Stimulated activated CD4-positive, alpha-beta T cell treated with anti-CD3 and anti-CD28 coated beads, Interleukin-1b, Interleukin-23, amount 100 ng/mL, for 1 hour (primary cell): ENCODE measurements at places on chromosomes 16 and 17.

DNA sequence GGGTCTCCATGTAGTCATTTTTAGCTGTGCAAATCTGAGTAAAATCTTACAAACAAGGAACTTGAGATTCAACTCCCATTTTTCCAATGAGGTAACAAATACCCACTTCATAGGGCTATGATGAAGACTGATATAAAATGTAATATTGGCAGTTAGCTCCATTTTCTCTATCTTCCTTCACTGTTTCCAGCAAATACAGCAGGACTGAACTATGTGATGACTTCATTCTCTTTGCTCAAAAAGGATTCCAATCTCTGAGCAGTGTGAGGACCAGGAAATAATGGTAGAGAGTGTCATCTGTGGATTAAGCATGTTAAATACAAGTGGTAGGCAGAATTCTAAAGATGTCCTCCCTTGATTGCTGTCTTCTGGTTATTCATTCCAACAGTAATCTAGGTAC lies 18.3 kb downstream of the RND2 start:
- no peak for DNase-seq

- DNase-seq: no peak
Measured at GRCh38 chr17:37043201-37043600, 94.4 kb downstream of the AATF start.

- DNase-seq: no peak
Measured at GRCh38 chr17:15117239-15117638, 147.9 kb downstream of the PMP22 start.

- no peak for DNase-seq
Measured at GRCh38 chr16:64061621-64062020, 1060.2 kb downstream of the CDH11 start.

DNA sequence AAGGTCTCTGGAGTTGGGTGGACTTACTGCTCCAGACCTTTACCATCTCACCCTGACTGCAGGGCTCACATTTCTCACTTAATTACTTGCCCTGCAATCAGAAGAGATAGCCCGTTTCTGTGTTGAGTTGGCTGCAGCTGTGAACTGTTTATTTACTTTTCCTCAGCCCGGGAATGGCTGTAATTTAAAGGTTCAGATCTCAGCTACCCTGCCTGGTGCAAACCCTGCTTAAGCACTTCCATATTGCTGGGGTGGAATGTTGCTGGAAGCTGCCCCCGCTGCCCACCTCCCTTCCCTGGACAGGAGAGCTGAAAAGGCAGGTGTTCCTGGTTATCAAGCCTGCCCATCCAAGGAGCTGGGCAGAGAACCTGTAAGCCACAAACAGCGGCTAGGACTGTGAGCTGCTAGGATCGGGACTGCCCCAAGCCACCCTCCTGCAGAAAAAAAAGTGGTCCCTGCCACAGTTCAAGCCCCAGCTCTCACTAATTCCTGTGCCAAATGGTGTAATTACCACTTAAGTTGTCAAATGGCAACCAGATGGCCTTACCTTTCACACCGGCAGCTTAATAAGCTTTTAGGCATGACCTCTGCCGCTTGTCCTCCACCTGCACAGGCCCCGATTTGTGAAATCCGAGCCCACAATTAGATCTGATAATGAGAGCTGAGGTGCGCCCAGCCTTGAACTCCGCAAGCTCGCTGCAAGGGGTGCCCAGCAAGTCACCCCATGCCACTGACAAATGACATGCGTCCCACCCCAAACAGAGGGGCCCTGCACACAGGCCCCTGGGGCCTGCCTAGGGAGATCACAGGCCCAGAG lies 269.8 kb downstream of the C16orf95 start:
- no peak for DNase-seq

GRCh38 chr17:60442271-60443173 lies 20.2 kb downstream of the CHCT1 start:
- DNase-seq: no peak

DNA sequence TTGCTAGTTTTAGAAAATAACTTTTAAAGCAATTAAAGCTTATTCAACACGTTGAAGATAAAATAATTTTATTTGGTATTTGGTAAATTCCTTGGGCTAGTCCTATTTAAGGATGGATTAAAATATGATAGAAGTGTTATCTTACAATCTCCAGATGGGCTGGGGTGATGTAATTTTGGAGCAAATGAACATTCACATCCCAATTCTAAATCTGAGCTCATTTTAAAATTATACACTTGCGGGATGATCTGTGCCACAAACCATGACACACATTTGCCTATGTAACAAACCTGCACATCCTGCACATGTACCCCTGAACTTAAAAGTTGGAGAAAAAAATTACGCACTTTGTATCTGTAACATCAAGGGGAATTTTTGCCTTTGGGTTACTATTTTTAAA lies 31.5 kb downstream of the NLK start:
- DNase-seq: no peak

DNA sequence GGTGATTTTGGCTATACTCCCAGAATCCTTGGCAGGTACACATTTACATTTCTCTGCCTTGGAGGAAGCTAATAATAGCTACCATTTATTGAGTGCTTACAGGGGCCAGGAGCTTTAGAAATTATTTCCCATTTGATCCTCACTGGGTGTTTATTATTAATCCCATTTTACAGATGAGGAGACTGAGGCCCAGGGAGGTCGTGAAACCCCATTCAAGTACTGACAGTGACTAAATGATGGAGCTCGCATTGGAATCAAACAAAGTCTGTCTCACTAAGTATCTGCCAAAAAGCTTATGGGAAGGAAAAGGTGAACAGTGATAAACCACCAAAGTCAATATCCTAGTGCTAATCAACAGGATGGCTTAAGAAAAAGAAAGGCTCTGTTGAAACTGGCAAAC lies 33.3 kb upstream of the XYLT1 start:
- DNase-seq: no peak

GRCh38 chr16:48373258-48374029 lies 11.8 kb downstream of the SIAH1 start:
- DNase-seq: no peak

GRCh38 chr17:77229786-77230435 lies 89.1 kb downstream of the SEC14L1 start:
- DNase-seq: no peak

DNA sequence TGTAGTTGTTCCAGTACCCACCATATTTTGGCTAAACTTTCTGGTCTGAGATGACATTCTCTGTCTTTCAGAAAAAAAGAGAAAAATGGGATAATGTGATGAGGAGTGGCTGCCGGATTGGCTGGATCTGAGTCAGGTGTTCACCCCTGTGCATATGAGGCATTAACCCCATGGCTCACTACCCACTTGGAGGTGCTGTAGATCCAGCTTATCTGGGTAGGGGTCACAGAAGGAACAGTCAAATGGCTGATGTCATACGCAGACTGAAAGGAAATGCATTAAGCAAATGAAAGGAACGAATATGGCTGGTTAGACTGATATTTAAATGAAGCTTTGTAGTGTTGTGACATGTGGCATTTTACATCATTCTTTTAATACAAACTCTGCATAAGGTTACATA lies 17.3 kb downstream of the MAP2K6 start:
- no peak for DNase-seq

DNA sequence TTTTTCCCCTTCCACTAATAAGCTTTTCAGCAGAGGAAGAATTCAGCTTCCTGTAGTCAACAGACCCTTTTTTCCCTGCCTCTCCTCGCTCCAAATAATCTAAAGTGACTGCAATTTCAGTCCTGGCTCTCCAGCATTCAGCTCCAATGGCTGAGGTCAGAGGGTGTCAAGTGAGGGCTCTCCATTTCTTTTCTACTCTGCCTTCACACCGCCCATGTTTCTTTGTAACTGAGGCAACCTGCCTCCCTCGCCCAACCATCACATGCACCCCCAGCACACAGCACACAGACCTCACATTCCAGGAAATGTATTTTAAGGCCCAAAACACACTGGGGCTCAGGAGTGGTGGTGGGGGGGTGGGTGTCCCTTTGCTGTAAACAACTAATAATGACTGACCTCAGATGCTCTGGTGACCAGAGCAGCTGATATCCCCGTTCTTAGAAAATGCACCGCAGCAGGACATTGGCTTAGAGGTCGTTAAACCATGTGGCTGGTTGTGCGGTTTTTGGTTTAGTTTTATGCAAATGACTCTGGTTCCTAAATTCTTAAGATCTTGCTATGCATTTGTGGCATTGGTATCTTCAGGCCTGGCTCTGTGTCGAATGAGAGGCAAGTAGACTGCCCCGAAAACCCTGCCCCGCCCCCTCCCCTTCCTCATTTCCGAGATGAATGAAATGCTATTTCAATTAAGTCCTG lies 203.6 kb downstream of the ZFHX3 start:
- no peak for DNase-seq

GRCh38 chr16:3787924-3788661 lies 70.8 kb upstream of the TRAP1 start:
- DNase-seq: no peak

DNA sequence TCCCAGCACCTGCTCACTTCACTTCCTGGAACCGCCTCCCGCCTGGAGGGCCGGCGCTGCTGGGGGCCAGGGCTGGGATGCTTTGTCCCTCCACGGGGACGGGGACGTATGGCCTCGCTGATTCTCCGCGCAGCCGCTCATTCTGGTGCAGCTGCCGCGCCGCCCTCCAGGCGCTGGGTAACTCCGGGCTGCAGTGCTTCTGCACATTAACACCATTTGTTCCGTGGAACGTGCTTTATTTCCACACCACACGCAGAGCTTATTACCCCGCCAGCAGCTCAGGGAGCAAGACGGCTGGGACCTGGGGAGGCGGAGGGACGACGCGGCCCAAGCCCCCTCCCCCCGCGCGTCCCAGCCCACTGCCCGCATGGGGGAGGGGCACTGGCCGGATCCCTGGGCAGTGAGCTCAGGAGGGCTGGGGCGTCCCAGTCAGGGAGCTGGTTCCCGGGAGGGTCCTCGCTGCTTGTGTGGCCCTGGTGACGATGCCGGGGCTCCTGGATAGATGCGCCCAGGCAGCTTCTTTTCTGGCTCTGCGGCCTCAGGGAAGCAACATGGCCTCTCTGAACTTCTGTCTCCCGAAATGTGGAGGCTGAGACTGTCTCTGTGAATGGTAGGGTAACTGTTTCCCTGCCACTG lies 45.4 kb upstream of the ACSF3 start:
- DNase-seq: no peak

GRCh38 chr17:46769531-46770438 lies 48.7 kb downstream of the WNT3 start:
- no peak for DNase-seq

DNA sequence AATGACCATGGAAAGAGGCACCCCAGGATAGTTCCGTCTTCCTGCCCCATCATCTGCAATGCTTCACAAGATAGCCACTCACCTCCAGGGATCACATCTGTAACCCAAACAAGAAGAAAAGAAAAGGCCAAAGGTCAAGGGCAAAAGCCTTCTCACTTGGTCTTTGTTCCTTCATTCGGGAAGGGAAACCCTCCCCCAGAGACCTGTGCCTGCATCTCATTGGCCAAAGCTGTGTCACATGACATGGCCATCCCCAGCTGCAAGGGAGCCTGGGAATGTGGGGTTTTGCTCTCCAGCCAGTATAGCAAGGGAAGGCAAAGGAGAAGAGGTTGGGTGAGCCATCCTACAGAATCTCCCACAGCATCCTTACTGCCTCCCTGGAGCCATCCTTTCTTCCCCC lies 47.9 kb downstream of the NOL11 start:
- DNase-seq: no peak

- DNase-seq: no peak
Measured at GRCh38 chr17:31318851-31319661, 2.4 kb downstream of the EVI2A start.

- DNase-seq: no peak
Measured at GRCh38 chr17:83100220-83100852, 20.9 kb downstream of the METRNL start.

GRCh38 chr17:80604670-80605010 lies 60.0 kb downstream of the RPTOR start:
- DNase-seq: no peak

GRCh38 chr17:6019959-6020358 lies 50.2 kb upstream of the WSCD1 start:
- no peak for DNase-seq

- DNase-seq: no peak
Measured at GRCh38 chr17:58648236-58648635, 43.6 kb downstream of the TEX14 start.

- DNase-seq: no peak
Measured at GRCh38 chr17:74274709-74275340, 791 bp downstream of the DNAI2 start.

- no peak for DNase-seq
Measured at GRCh38 chr17:73247726-73248125, 14.0 kb downstream of the CPSF4L start.

- no peak for DNase-seq
Measured at GRCh38 chr16:80585764-80586163, 45.0 kb downstream of the DYNLRB2 start.

DNA sequence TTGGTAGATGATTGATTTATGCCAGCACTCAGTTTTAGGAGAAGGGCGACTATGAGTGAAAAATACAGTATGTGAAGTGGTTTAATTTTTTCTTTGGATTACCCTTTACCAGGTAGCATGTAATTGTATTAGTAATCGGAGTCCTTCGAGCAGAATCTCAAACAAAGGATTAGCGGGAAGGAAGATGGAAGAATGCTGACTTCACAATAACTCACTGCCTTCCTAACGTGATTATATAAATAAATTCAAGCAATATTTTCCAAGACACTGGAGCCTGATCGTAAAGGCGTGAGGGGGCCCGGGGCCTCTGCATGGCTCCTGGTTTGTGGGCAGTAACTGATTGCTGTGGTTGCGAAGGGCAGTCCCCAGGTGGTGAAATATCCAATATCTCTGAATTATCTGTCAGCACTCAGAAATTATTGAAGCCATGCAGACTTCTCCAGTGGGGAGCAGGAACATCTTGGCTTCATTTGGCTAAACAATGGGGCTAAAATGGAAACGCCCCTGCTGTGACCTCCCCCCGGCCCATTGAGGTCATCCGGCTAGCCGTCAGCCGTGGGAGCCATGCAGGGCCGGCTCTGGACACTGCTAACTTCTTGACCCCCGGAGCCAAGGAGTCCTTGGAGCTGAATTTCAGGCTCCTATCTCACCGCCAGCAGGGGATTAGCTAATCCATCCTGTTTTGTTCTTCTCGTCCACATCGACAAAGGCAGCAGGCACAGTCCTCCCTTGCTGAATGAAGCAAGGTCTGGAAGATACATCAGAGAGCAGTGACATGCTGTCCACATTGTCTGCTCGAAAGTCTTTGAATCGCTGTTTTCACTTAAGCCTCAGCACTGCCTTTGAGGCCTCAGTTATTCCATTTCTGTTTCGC lies 295.9 kb upstream of the N4BP1 start:
- DNase-seq: no peak

DNA sequence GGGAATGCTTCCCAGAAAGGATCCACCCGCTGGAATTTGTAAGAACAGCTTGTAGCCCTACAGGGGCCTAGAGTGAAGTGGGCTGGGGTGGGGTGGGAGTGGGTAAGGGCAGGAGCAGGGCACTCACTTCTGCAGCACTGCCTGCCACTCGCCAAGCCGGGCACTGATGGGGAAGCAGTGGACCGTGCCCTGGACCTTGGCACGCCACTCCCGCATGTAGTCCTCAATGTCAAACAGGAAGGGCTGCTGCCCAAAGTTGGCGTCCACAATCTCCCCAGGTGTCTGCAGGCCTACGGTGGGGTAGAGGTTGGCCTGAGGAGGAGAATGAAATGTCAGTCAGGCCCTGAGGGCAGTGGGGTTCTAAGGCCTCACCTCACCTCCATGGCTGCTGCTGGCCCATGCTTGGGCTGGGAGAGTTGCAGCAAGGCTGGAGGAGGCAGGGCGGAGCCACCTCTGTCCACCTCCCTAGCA lies 15.7 kb upstream of the GFOD2 start:
- DNase-seq: no peak
